Activated T-cell treated with anti-CD3 and anti-CD28 coated beads, Interleukin-2, amount 50 U/mL, for 4 hours (primary cell): ENCODE measurements at places on chromosomes 7 and 10. TPM values are rescaled to one million over a fixed set of nuclear protein-coding genes. Genes with fewer than 3 reads are reported as not detected.

Gene NKX1-2
- not detected for total RNA-seq

Gene OR13A1
- not detected for total RNA-seq

Gene UNCX
- not detected for total RNA-seq

Gene NEUROD6
- total RNA-seq = not detected

Gene GSDME
- total RNA-seq = 3.1 TPM

Gene IL6
- total RNA-seq = 35.4 TPM

Gene ADRB1
- total RNA-seq = 0.20 TPM

Gene GIMAP2
- total RNA-seq = 19.7 TPM

Gene CLEC5A
- total RNA-seq = not detected

Gene FEZF1
- not detected for total RNA-seq

Gene RADIL
- 0.23 TPM for total RNA-seq

Gene C10orf105
- total RNA-seq = 0.18 TPM

Gene COL13A1
- not detected for total RNA-seq

Gene SLF2
- total RNA-seq = 18.6 TPM

Gene WBP1L
- 14.0 TPM for total RNA-seq

Gene TMEM168
- 16.7 TPM for total RNA-seq

Gene NRCAM
- 0.73 TPM for total RNA-seq

Gene NANOS1
- total RNA-seq = 0.15 TPM

Gene GARIN1A
- total RNA-seq = 0.27 TPM

Gene AKR1C3
- total RNA-seq = 0.53 TPM

Gene FKBP6
- total RNA-seq = not detected
